ENCODE measurements at places on chromosomes 12 and 14. TPM values are rescaled to one million over a fixed set of nuclear protein-coding genes. Genes with fewer than 3 reads are reported as not detected.

Gene NOXRED1
- total RNA-seq, result not detected

Gene GPX2
- not detected for total RNA-seq

Gene SLC7A8
- total RNA-seq, result 0.65 TPM

Gene KRT79
- not detected for total RNA-seq

Gene TMEM233
- total RNA-seq, result 1.2 TPM

Gene OR6C2
- not detected for total RNA-seq

Gene AVPR1A
- total RNA-seq, result not detected

Gene SOAT2
- not detected for total RNA-seq
